ENCODE measurements at places on chromosomes 5 and 9.
A peak's percentile ranks its signal among the peaks of the same experiment; 100 is the strongest.

DNA sequence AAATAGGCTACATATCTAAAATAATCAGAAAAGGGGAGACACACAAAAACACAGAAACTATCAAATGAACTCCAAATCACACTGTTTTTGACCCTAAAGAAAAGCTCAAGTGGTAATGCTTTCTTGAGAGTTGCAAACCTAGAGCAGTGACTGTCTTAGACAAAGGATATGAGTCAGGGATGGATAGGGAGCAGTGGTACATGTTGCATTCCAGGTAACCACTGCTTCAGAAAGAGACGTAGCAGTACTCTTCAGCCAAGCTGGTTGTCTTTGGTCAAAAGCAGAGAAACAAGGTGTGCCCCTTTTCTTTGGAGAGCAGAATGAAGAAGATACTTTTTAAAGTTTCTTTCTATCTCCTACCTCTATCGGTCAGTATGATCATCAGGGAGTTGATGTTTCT, 1003.6 kb downstream of the CDH9 start:
- DNase-seq, result no peak

DNA sequence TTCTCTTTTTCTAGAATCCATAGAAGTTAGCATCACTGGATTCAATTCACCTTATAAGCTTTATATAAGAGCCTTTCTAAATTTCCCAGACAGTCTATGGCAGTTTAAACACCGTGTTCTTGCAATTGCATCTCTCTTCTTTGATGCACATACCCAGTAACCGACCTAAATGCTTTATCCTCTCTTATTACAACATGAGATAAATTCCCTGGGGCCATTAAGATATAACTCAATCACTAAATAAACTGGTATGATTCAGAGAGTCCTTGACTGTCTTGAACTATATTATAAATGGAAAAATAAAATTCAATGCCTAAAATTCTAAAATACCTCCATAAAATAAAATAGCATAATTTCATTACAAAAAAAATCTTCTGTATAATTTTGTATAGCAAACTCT, 98.1 kb downstream of the DIRAS2 start:
- no peak for DNase-seq

DNA sequence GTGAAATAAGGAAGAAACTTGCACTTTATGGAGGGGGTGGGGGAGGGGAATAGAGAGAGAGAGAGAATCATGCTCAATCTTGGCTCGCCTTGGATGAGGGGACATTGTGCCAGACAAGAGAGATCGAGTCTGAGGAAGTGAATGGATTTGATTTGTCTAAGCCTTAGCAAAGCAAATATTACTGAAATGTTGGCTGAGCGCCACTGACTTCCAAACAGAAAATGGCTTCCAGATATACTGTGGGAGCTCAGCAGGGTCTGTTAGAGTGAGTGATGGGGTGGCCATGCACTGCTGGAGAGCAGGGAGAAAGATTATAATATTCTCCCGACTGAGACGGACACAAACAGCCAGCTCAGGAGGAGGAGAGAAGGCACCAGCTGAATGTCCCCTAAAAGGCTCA, 34.5 kb downstream of the BRINP1 start:
- no peak for DNase-seq

GRCh38 chr9:69121155-69122081, 52.7 kb upstream of the TJP2 start:
- DNase-seq, result peak; percentile 21

DNA sequence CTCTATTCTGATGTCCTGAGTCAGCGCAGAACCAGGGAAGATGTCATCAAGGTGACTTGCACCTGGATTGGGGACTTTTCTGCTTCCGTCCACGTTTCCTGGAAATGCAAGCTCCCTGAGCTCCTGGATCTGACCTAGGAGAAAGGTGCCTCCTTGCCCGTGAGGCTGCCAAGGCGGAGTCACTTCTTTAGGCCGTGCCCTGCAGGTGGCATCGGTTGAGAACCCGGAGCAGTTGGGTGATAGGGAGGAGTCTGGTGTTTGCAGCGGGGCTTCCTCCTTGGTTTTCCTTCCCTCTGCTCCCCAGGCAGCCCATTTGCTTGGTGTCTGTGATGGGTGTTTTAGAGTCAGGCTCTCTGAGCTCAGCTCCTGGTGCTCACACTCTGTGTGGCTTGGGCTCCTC, 15.2 kb downstream of the NANS start:
- DNase-seq, result no peak

DNA sequence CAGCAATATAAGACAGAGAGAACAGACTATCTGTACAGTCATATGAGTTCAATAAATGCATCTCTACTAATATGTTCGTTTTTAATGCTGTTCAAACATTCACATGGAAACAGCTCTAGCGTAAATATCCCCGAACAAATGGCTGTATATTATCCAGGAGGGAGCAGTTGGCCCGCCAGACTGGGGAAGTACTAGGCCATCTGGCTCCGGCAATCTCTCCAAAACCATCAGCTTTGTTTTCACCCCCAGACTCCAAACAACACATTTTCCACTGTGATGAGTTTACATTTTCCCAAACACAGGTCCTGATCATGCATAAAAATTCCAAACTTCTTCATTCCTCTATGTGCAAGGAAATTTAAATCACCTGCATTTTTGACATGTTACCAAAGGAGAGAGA, 8.7 kb downstream of the EBF1 start:
- no peak for DNase-seq

- DNase-seq, result no peak
These were observed 27.0 kb downstream of the ADGRD2 start for GRCh38 chr9:124477211-124477647.

GRCh38 chr5:57939771-57940170, 457.2 kb upstream of the ACTBL2 start:
- no peak for DNase-seq
